ENCODE measurements at places on chromosomes 7 and 10.

DNA sequence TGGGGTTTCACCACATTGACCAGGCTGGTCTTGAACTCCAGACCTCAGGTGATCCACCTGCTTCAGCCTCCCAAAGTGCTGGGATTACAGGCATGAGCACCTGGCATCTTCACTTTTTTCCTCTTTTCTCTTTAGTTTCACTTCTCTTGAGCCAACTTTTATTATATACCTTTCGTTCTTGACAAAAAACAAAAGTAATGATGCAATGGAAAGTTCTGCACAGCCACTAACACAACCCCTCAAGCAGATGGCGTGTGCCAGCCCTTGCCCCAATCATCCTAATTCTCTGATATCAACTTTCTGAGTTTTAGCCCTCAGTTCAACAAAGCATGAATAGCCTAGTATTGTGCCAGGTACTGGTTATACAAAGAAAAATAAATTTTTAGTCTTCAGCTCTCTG, 223.6 kb downstream of the CHCHD3 start:
- DNase-seq = no peak

GRCh38 chr7:67636348-67637022, 639.9 kb downstream of the TYW1 start:
- DNase-seq = no peak

DNA sequence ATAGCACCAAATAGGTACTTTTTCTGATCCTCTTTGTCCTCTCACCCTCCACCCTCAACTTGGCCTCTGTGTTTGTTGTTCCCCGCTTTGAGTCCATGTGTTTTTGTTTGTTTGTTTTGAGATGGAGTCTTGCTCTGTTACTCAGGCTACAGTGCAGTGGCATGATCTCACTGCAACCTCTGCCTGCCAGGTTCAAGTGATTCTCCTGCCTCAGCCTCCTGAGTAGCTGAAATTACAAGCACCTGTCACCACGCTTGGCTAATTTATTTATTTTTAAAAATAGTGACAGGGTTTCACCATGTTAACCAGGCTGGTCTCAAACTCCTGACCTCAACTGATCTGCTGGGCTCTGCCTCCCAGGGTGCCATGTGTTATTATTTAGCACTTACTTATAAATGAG, 5.3 kb downstream of the ZNF273 start:
- DNase-seq = no peak

- no peak for DNase-seq
Observed at GRCh38 chr7:90267263-90267858, 22.4 kb downstream of the CFAP69 start.

All from central memory CD4-positive, alpha-beta T cell (primary cell).